Fibroblast of skin of abdomen (primary cell): ENCODE measurements at places on chromosomes 16 and 17.

GRCh38 chr17:61130330-61130729 lies 269.3 kb upstream of the TBX2 start:
- no peak for DNase-seq

GRCh38 chr17:76085731-76086366 lies 6.9 kb downstream of the ZACN start:
- DNase-seq: no peak

GRCh38 chr17:42025936-42026335 lies 6.0 kb downstream of the NKIRAS2 start:
- DNase-seq: no peak

- no peak for DNase-seq
These were observed 95.5 kb upstream of the GSE1 start for GRCh38 chr16:85517563-85518179.

DNA sequence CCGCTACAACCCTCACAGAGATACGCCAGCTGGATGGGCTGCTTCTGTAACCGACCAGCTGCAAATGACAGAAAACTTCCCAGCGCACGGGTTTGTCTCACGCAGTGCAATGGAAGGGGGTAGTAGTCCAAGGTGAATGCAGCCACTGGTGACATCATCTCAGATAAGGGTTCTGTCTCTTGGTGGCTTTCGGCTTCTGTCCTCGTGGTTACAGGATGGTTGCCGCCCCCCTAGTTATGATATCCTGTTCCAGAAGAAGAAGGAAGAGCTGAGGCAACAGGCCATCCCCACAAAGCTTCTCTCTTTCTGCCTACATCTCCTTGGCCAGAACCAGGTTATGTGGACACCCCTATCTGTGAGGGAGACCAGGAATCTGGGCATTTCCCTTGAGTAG lies 40.3 kb upstream of the BAHCC1 start:
- DNase-seq: no peak

DNA sequence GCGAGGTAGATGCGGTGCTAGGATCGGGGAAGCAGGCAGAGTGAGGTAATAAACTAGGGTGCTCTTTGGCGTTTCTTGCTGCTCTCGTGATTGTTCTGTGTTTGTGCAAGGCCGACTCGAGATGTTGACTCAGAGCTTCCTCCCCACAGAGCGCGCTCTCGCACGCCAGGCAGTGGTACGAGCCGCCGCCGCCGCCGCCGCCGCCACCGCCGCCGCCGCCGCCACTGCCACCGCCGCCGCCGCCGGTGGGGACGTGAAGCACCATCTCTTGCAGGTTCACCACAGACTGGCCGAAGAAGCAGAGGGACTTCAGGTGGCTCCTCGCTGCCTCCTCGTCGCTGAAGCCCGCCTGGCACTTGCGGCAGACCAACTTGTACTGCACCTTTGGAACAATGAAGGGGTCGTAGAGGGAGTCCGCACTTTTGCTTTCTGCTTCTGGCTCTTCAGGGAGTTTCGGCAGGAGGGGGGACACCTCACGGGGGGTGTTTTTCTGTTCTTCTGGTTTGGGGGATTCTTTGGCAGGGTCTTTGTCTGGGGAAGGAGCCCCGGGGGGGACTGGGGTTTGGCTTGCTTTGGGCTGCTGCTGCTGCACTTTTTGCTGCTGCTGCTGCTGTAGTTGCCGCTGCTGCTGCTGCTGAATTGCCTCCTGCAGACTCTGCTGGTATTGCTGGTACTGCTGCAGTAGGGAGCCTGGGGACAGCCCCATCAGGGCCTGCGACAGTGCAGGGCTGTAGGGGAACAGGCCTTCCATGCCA lies 260.2 kb downstream of the ZFHX3 start:
- peak; percentile 84 for DNase-seq

DNA sequence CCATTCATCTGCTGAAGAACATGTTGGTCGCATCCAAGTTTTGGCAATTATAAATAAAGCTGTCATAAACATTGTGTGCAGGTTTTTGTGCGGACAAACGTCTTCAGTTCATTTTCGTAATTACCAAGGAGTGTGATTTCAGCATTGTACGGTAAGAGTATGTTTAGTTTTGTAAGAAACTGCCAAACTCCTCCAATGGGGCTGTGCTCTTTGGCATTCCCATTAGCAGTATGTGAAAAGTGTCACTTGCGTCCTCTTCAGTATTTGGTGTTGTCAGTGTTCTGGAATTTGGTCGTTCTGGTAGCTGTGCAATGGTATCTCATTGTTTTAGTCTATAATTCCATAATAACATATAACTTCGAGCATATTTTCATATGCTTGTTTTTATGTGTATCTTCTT lies 120.9 kb downstream of the BCAS3 start:
- DNase-seq: no peak

- DNase-seq: no peak
These were observed 19.2 kb upstream of the USP22 start for GRCh38 chr17:21061971-21062526.

DNA sequence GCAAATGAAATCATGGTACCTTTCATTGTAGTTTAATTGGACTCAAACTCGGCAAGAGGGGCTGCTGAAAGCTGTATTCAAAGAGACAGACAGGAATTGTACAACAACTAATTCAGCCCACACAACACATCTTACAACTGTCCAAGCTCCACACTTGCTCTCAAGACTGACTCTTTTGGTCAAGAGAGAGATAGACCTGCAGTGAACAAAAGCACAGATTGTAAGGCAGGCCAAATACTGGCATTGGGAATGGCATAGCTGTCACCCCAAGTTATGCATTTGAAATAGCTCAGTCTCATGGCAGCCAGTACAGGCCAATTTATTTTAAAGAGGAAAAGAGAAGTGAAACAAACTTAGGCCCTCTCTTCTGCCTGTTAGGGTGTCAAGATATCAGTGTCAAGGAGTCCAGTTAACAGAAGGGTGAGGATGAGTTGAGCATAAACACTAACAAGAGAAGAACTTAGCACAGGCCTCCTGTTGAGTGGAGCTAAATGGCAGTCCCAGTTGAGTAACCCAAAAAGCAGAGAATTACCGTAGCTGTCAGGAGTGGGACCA lies 215.7 kb downstream of the IRX3 start:
- no peak for DNase-seq

DNA sequence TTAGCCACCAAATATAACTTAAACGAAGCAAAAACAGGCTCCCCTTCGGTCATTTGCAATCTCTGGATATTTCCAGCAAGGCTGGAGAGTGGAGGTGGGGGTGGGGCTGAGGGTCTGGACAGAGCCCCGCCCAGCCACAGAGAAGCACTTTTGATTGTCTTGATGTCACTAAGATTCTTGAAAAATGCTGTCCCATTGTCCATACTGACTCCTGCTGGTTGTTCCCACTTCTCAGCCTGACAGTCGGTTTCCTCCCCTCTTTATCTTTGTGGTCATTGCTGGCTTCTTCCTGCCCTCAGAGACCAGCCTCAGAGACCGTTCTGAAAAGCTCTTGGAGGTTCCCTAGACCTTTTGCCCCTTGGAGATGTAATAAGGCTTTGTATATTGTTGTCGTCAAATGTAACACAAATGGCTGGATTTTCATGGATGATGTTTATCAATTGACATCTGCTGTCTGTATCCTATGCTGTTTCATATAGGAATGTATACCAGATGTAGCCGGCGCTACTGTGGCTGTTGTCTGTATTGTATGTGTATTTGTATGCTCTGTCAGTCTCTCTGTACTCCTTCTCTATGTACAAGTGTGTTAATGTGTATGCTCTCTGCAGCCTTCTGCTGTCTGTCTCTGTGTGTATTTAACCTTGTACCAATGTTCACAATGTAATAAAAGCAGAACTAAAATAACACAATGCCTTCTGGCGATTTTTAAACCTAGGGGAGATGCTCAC lies 94.8 kb upstream of the DNAH9 start:
- no peak for DNase-seq

- DNase-seq: peak; percentile 9
These were observed 309.7 kb upstream of the DYNLRB2 start for GRCh38 chr16:80231121-80231520.

GRCh38 chr16:12214509-12214908 lies 238.0 kb downstream of the SNX29 start:
- no peak for DNase-seq

DNA sequence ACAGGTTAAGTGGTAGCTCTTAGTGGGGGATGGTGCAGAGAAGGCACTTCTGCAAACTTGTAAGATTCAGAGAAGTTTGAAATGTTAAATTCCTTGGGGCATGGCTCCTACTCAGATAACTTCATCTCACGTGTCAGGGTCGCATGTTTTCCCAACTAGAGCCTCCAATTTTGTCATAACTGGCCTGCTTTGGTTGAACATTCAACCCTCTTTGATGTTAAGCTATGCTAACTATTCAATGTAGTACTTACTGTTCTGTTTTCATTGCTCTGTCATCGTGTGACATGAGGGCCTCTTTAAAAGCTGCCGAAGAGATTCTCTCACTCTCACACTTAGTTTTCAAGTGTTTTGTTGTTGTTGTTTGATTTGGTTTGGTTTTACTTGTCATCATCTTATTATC lies 280.8 kb downstream of the CDH11 start:
- DNase-seq: peak; percentile 10
